ENCODE measurements at places on chromosomes 3 and 15. TPM values are rescaled to one million over a fixed set of nuclear protein-coding genes. Genes with fewer than 3 reads are reported as not detected.
A peak's percentile ranks its signal among the peaks of the same experiment; 100 is the strongest.

- no peak for DNase-seq
- H3K4me1 ChIP-seq: no peaks in the 10 kb centered on the region
- no peaks in the 10 kb centered on the region for H3K36me3 ChIP-seq
- H3K4me3 ChIP-seq: no peak overlapping the region
- H3K27ac ChIP-seq: no peak overlapping the region
- H3K27me3 ChIP-seq: no peaks in the 10 kb centered on the region
These were observed 81.7 kb downstream of the HCN4 start for GRCh38 chr15:73287019-73287418.

GRCh38 chr15:41512512-41512939, 1.1 kb downstream of the LTK start:
- H3K4me3 ChIP-seq: peak overlapping the region; percentile 58
- no peak overlapping the region for H3K27ac ChIP-seq
- no peaks in the 10 kb centered on the region for H3K27me3 ChIP-seq
- no peak for DNase-seq
- H3K4me1 ChIP-seq: no peaks in the 10 kb centered on the region

DNA sequence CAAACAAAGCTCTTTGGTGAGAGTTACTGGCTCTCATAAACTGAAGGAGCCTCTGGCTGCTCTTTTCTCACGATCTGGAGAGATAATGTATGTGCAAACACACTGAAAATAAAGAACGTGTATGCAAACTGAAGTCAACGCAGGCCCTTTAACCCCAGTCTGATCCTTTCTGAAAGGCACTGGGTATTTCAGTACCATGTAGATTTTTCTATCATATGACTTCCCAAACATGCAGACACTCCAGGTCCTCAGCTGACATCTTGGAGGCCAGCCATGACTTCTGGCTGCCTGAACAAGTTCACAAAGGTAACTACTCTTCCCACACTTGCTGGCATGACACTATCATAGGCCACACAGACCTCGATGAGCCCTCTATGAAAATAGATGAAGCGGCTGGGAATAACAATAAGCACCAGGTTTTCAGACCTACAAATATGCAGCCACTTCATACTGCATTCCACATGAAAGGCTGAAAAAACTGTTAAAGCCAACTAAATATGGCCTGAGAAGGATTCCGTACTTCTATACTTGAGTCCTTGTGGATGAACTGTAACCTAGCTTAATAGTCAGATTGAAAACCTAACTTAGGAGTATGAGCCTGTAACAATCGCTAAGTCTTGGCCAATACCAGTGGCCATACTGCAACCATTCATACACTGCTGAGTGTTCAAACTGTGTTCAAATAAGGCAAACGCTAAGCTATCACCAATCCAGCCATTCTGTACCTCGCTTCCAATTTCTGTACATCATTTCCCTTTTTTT, 121.3 kb downstream of the THRB start:
- no peaks in the 10 kb centered on the region for H3K36me3 ChIP-seq
- H3K4me1 ChIP-seq: peaks cover 23% of the 10 kb centered on the region
- H3K27ac ChIP-seq: no peak overlapping the region
- H3K4me3 ChIP-seq: no peak overlapping the region
- H3K27me3 ChIP-seq: no peaks in the 10 kb centered on the region

DNA sequence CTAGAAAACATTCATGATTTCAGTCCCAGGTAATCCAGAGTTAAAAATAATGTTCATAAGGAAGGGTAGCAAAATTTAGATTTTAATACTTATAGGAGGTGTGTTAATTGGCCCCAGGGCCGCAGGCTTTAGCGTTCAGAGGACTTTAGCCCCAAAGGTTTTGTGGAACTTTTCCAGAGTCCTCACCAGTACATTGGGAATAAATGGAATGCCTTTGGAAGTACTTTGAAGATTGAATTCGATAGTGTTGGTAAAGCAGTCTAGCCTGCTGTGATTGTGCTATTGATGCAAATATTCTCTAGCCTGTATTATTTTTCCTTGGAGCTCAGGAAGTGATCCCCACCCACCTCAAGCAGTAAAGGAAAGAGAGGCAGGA, 137.1 kb downstream of the IGF1R start:
- no peaks in the 10 kb centered on the region for H3K27me3 ChIP-seq
- H3K36me3 ChIP-seq: no peaks in the 10 kb centered on the region
- H3K4me3 ChIP-seq: peak overlapping the region; percentile 54
- H3K4me1 ChIP-seq: peaks cover 65% of the 10 kb centered on the region

GRCh38 chr15:64919721-64920120, 8.0 kb downstream of the ANKDD1A start:
- no peak for DNase-seq
- no peak overlapping the region for H3K27ac ChIP-seq
- H3K36me3 ChIP-seq: peaks cover 5% of the 10 kb centered on the region
- peaks cover 44% of the 10 kb centered on the region for H3K27me3 ChIP-seq
- no peak overlapping the region for H3K4me3 ChIP-seq

GRCh38 chr3:19190602-19191001, 42.3 kb downstream of the KCNH8 start:
- H3K4me1 ChIP-seq: no peaks in the 10 kb centered on the region
- no peak overlapping the region for H3K27ac ChIP-seq
- H3K36me3 ChIP-seq: no peaks in the 10 kb centered on the region
- no peak for DNase-seq
- no peaks in the 10 kb centered on the region for H3K27me3 ChIP-seq

DNA sequence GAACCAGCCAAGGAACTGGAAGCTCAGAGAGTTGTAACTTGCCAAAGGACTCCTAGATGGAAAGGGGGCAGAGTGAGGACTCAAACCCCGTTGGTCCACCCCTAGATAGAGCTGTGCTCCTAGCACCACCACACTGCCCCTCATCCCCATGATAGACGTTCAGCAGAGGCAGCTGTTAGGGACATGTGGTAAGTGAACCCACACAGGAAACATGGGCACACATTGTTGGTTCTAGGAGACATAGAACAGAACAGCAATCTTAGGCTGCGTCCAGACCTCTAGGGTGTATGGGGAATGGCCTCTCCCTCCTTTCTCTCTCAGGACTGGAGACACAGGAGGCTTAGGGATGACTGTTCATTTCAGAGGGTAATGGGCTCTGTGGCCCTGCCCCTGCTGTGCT, 102.7 kb downstream of the ANP32A start:
- no peaks in the 10 kb centered on the region for H3K36me3 ChIP-seq
- no peak for DNase-seq
- H3K27me3 ChIP-seq: peaks cover 94% of the 10 kb centered on the region
- H3K4me3 ChIP-seq: no peak overlapping the region
- H3K27ac ChIP-seq: no peak overlapping the region

- H3K27me3 ChIP-seq: no peaks in the 10 kb centered on the region
- no peaks in the 10 kb centered on the region for H3K4me1 ChIP-seq
- no peak for DNase-seq
- no peak overlapping the region for H3K4me3 ChIP-seq
- H3K36me3 ChIP-seq: no peaks in the 10 kb centered on the region
These were observed 64.5 kb downstream of the TRAT1 start for GRCh38 chr3:108887121-108887520.

GRCh38 chr15:59017449-59017848, 30.0 kb downstream of the RNF111 start:
- H3K27ac ChIP-seq: no peak overlapping the region
- no peak overlapping the region for H3K4me3 ChIP-seq
- no peaks in the 10 kb centered on the region for H3K27me3 ChIP-seq

DNA sequence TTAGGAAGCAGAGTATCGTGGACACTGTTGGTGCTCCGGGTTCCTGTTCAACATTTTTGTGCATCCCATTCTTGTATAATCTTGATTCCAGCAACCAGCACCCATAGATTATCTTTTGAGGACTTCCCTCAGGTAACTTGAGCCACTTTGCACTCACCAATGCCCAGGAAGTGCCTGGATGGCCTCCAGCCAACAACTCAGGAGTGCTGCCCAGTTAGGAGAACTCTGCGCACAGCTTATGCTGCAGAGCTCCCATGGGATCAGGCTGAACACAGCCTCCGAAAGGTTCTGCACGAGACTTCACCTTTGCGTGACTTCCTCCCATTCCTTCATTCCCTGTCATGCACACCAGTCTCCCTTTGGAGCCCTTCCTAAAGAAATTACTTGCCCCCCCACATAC, 64.3 kb upstream of the LRRN1 start:
- no peak for DNase-seq
- no peaks in the 10 kb centered on the region for H3K36me3 ChIP-seq
- H3K27ac ChIP-seq: no peak overlapping the region
- H3K27me3 ChIP-seq: peaks cover 12% of the 10 kb centered on the region

The CCR3 gene
- 0.17 TPM for total RNA-seq

The ACSBG1 gene
- 0.49 TPM for total RNA-seq

The SEMA5B gene
- total RNA-seq: not detected

The MUC4 gene
- 3.6 TPM for total RNA-seq

The CD200 gene
- not detected for total RNA-seq

Data from Calu3 (cell line).